ENCODE measurements at places on chromosomes 4 and X. TPM values are rescaled to one million over a fixed set of nuclear protein-coding genes. Genes with fewer than 3 reads are reported as not detected.

The STATH gene
- not detected for total RNA-seq

The RADX gene
- total RNA-seq: 1.3 TPM

The ENPEP gene
- total RNA-seq: 1.5 TPM

The DCAF12L2 gene
- 1.3 TPM for total RNA-seq

The SRD5A3 gene
- total RNA-seq: 14.0 TPM

The GLRA2 gene
- 0.57 TPM for total RNA-seq

The PRKG2 gene
- 25.7 TPM for total RNA-seq

The UGT2B10 gene
- 0.24 TPM for total RNA-seq
